Neuronal stem cell (in vitro differentiated cells): ENCODE measurements at places on chromosomes 6 and 20.

- no peak overlapping the region for H3K27ac ChIP-seq
- DNase-seq: no peak
- H3K4me1 ChIP-seq: peaks cover 17% of the 10 kb centered on the region
- no peaks in the 10 kb centered on the region for H3K36me3 ChIP-seq
- H3K4me3 ChIP-seq: no peak overlapping the region
Observed at GRCh38 chr20:37566590-37567330, 39.1 kb upstream of the BLCAP start.

GRCh38 chr20:32036716-32037485, 15.1 kb upstream of the HCK start:
- no peak for DNase-seq
- peaks cover 2% of the 10 kb centered on the region for H3K27me3 ChIP-seq
- no peak overlapping the region for H3K4me3 ChIP-seq
- no peaks in the 10 kb centered on the region for H3K36me3 ChIP-seq
- no peak overlapping the region for H3K27ac ChIP-seq

- no peaks in the 10 kb centered on the region for H3K36me3 ChIP-seq
- no peaks in the 10 kb centered on the region for H3K4me1 ChIP-seq
- no peaks in the 10 kb centered on the region for H3K27me3 ChIP-seq
- no peak for DNase-seq
- no peak overlapping the region for H3K4me3 ChIP-seq
Observed at GRCh38 chr20:2379511-2380229, 1.0 kb upstream of the TGM6 start.

- no peaks in the 10 kb centered on the region for H3K4me1 ChIP-seq
- DNase-seq: no peak
- no peaks in the 10 kb centered on the region for H3K36me3 ChIP-seq
- no peak overlapping the region for H3K27ac ChIP-seq
- H3K4me3 ChIP-seq: no peak overlapping the region
Observed at GRCh38 chr6:7813704-7814103, 87.8 kb downstream of the BMP6 start.

DNA sequence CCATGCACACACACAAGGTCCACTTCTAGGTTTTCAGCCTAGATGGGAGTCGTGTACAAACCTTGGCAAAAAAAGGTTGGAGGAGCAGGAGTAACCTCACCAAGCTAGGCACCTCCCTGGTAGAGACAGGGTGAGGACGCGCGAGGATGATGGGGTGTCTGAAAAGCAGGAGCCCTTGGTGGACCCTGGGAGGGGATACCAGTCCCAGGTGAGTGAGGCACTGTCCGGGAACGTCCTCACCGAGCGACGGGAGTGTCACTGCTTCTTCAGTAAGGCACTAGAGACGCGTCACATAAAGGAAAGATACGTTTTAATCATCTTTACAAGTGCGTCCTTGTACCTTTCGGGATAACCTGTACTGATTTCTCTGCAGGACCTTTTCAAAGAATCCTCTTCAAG, 29.4 kb upstream of the ZBP1 start:
- no peaks in the 10 kb centered on the region for H3K36me3 ChIP-seq
- H3K4me1 ChIP-seq: peaks cover 1% of the 10 kb centered on the region
- DNase-seq: no peak
- H3K27me3 ChIP-seq: no peaks in the 10 kb centered on the region
- peak overlapping the region; percentile 11 for H3K4me3 ChIP-seq
